Muscle of arm (tissue), 14 donors: ENCODE measurements at places on chromosomes 7 and 10. TPM values are rescaled to one million over a fixed set of nuclear protein-coding genes. Genes with fewer than 3 reads are reported as not detected.

PCLO gene
- 0.43 TPM for polyA plus RNA-seq

GRCh38 chr7:1323178-1324027 is 90.7 kb downstream of the UNCX start:
- peak; percentile 53 for DNase-seq

CC2D2B gene
- polyA plus RNA-seq = 0.81 TPM

- no peak for DNase-seq
Measured at GRCh38 chr10:10870523-10871241, 147.0 kb upstream of the CELF2 start.

NME8 gene
- polyA plus RNA-seq = not detected
